ENCODE measurements at places on chromosomes 2 and 18.

- DNase-seq, result no peak
These were observed 117.3 kb upstream of the MSTN start for GRCh38 chr2:190179754-190180312.

GRCh38 chr18:74225193-74225840 lies 66.4 kb downstream of the CYB5A start:
- no peak for DNase-seq

DNA sequence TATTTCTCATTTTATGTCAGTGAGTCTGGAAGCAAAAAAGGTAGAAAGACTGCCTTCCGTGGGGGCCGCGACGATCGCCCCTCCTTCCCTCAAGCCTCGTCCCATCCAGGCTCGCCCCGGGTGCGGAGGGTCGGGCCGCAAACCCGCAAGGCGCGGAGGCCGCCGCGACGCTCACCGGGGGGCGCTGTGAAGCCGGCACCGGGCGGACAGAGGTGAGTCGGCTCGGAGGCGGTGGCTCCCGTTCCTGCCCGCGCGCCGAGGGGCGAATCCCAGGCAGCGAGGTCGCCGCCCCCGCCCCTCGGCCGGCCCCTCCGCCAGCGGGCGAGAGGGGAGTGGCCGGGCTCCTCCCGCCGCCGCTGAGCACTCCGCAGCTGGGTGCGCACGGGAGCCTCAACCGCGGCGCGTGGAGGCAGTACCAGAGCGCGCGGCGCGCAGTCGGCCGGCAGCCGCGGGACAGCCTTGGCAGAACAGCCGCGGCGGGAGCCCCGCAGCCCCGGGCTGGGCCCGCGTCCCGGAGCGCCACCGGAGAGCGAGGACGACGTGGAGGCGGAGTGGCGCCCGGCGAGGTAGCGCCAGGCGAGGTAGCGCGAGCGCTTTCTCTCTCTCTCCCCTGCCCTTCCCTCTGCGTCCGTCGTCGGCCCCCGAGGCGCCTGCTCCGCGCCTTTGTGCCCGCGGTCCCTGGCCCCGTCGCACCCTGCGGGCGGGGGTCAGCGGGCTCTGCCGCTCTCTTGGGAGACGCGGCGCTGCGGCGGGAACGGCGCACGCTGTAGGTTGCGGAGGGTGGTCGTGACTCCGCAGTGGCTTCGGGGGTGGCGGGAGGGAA lies at the start of gene MYO1B:
TSS of gene MYO1B (plus strand) at position 359 of the 823 bp plus-strand sequence. CDS start 31,492 bp downstream, outside the sequence.
- DNase-seq, result peak; percentile 43

DNA sequence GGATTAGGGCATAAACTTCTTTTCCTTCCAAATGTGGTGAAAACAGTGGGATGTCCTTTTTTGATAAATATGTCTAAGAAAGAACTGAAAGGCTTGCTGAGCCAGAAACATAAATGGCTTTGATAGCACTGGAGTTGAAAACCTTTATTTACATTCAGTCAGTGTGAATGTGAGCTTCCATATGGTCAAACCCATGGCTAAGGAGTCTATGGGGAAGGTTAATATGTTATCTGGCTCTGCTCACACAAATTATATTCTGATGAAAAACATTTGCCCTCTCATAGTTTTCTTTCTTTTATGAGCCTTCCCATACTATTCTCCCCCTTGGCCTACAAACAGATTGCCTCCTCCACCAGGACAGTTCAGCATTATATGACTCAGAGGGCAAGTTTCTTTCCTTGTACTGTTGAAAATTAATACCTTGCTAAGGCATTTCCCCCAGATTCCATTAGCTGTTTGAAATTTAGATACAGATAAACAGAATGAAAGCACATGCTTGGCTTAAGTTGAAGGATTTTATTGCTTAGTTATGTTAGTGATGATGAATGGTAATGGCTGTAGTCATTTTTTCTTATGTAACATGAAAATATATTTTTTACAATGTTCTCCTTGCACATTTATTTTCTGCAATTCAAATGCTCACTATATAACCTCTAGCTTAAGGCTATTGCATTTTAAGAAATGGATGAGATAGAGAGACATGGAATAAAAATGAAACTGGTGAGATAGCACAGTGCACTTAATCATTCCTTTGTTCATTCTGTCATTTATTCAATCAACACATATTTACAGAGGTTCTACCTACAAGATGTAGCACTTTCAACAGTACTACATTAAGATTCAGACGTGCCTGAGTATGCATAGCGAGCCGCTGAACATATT lies 544.1 kb downstream of the LRRTM4 start:
- no peak for DNase-seq

- DNase-seq, result no peak
These were observed 61.3 kb upstream of the CSRNP3 start for GRCh38 chr2:165408186-165408585.

- no peak for DNase-seq
These were observed 492 bp downstream of the KIF5C start for GRCh38 chr2:148875387-148876051.

GRCh38 chr2:156405586-156405985 lies 30.6 kb upstream of the GPD2 start:
- no peak for DNase-seq

GRCh38 chr18:59669872-59670657 lies 27.2 kb downstream of the CCBE1 start:
- DNase-seq, result no peak

DNA sequence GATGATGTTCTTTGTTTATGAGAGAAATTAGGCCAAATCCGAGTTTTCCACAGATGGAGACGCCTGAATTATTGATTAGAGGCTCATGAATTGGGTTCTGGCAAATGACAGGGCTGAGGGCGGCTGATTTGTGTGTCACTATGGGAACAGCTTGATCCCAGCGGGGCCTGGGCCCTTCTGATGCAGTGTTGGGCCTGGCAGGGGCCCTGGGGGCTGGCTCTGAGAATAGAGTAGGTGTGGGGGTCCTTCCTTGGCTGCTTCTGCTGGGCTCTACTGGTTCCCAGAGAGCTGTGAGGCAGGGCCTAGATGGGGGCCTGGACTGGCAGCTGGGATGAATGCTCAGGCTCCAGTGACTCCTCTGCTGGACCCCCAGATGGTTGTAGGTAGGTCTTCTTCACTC lies 164.8 kb downstream of the CELF4 start:
- DNase-seq, result no peak

- DNase-seq, result no peak
These were observed 47.3 kb upstream of the PUM2 start for GRCh38 chr2:20397811-20398447.

DNA sequence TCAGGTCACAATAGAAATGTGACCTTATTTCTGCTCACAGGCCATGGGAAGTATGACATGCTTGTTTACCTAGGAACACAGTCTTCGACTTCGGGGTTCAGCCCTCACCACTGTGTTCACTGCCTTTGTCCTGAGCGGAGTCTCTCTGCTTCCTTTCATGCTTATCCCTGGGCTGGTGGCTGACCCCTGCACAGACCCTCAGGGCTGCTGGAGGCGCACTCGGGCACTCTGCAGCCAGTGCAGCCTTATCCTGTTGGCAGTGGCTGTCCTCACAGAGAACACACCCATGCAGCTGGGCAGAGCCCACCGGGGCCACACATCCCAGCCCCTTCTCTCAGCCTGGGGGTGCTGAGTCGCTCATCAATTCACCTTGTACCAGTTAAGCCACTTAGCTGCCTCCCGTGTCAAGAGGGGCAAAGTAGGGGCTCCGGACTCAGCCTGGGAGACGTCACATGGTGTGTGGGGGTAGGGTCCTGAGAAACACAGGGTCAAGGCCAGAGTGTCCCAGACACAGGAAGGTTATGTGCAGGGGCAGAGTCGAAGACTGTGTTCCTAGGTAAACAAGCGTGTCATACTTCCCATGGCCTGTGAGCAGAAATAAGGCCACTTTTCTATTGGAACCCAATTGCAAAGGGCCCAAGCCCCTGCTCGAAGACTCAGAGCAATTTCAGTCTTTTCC lies 107.5 kb downstream of the FAM210A start:
- DNase-seq, result no peak

- DNase-seq, result no peak
These were observed 75.1 kb downstream of the SH3BP4 start for GRCh38 chr2:235026649-235027557.

DNA sequence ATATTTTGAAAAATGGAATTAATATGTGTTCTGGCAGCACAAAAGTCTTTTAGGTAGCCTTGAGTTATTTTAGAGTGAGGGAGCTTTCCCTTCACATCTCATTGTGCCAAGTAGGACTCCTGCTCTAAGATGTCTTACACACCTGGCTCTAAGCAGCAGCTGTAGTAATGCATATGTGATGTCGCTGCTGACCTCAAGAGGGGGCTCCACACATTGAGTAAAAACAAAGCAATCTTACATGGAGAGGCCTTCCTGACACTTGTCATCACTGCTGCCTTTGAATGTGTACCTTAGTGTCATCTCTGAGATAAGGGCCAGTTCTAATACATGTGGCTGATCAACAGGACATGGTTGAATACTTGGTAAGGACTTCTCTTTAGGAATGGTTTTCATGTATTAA lies 75.8 kb downstream of the ACTR3 start:
- no peak for DNase-seq

DNA sequence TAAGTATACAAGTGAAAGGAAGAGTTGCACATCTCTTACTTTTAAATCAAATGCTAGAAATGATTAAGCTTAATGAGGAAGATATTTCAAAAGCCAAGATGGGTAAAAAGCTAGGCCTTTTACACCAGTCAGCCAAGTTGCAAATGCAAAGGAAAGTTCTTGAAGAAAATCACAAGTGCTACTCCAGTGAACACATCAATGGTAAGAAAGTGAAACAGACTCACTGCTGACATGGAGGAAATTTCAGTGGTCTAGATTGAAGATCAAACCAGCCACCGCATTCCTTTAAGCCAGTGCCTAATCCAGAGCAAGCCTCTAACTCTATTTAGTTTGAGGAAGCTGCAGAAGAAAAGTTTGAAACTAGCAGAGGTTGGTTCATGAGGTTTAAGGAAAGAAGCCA lies 79.1 kb downstream of the RBBP8 start:
- DNase-seq, result no peak

- no peak for DNase-seq
These were observed 177.6 kb downstream of the ZNF407 start for GRCh38 chr18:74775239-74775638.

- DNase-seq, result no peak
These were observed 67.9 kb downstream of the LOXHD1 start for GRCh38 chr18:46588971-46589660.

- DNase-seq, result no peak
These were observed 456.6 kb downstream of the TDRD15 start for GRCh38 chr2:21580391-21580790.

DNA sequence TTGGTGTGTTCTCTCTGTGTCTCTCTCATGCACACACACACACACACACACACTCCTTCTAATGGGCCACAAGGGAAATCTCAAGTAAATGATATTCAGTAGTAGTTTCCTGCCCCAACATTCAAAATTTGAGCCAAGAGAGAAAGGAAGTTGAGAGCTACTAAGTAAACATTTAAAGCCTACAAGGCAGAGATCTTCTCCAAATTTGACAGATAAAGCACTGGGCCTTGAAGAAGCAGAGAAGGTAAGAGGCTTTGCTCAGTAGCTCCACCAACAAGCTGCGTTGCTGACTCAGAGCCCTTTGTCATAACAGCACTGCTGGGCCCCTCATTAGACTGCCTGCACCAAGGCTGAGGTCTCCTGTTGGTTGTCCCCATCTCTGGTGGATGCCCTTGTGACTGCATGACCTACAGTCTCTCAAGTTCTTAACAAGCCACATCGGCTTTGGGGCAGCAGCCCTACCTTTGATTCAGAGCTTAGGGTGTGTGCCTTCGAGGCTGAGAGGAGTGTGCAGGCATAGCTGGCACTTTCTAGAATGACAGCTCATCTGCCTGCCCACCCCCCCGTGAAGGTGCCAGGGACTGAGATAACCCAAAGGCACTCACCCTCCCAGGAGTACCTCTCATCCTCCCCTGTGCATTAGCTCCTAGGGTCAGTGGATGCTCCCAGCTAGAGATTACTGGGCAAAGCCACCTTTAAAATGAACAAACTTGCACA lies 32.3 kb upstream of the NEB start:
- no peak for DNase-seq

GRCh38 chr2:60719331-60719730 lies 36.7 kb upstream of the PAPOLG start:
- no peak for DNase-seq

GRCh38 chr2:26898480-26899078 lies 50.6 kb downstream of the DPYSL5 start:
- DNase-seq, result no peak

DNA sequence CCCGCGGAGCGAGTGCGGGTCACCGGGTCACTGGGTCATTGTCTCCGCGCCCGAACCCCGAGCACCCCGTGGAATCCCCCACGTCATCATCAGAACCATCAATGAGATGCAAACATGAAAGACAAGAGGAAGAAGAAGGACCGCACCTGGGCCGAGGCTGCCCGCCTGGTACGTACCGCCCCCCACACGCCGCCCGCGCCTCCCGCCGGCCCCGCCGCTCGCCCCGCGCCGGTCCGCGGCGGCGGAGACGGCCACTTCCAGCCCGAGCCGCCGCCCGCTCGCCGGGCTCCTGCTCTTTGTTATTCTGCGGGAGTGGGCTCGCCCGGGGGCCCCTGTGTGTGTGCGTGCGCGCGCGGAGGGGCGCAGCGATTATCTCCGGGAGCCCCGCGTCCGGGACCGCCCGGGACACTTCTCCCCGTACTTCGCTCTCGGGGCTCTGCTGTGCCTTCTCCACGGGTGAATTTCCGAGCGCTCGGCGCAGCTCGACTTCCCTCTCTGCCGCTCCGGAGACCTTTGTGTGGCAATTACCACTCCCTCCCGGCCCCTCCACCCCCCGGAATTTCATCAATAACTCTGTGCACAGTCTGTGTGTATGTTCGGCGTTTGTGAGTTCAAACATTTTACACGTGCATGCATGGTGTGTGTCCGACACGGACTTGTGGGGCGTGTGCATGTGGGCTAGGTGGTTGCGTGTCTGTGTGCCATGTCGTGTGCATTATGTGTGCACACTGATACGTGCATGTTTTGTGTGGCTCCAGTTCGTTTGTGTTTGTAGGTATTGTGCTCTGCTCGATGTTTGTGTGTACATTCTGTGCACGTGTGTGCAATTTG lies 714 bp downstream of the ASXL3 start:
- no peak for DNase-seq

GRCh38 chr2:219531639-219532377 lies 11.8 kb downstream of the CHPF start:
- DNase-seq, result no peak

DNA sequence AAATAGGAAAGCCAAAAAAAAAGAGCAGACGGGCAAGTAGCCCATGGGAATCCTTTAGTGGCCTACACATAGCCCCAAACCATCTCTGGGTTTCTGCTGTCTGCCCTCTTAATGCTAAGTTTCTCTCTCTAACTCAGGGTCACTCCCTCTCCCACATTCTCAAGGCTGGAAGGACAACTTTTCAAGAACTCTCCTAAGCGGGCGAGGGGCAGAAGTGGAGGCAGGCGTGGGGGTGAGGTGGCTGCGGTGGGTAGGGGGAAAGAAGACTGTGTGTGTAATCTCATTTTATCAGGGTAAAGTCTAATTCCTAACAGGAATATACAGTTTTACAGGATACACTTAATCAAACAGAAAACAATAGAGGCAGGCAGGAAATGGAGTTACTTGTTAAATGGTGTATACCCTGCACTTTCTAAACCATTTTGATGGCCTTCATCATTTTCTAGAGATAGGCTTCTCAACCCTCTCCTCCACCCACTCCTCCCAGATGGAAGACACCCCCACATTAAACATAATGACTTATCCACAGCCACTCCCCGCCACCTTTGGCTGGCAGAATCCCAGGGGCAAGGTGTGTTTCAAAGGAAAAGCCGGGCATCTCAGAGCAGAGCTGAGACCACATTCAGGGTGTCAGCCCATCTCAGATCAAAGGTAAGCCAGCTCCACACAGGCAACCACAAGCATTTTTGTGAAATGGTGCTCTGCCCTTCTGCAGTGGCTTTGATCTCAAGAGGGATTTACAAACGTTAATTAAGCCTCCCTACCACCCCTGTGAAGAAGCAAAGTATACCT lies 6.8 kb downstream of the SMAD7 start:
- DNase-seq, result no peak

- DNase-seq, result no peak
These were observed 55.3 kb upstream of the TMEM163 start for GRCh38 chr2:134773759-134774742.

Measured in NCI-H1048 (cell line).